ENCODE measurements at places on chromosomes 4 and X. TPM values are rescaled to one million over a fixed set of nuclear protein-coding genes. Genes with fewer than 3 reads are reported as not detected.

The GPC4 gene
- total RNA-seq = not detected

The SSX1 gene
- total RNA-seq = not detected

The ALAS2 gene
- not detected for total RNA-seq

The MAGEA2B gene
- total RNA-seq = not detected

The NCAPG gene
- total RNA-seq = 34.9 TPM

The SPATA18 gene
- total RNA-seq = 11.9 TPM

The EMCN gene
- 0.46 TPM for total RNA-seq

The MAOA gene
- not detected for total RNA-seq

The PDHA1 gene
- 161 TPM for total RNA-seq

The SLITRK4 gene
- total RNA-seq = not detected

- H3K36me3 ChIP-seq = no peaks in the 10 kb centered on the region
- H3K27ac ChIP-seq = no peak overlapping the region
- H3K27me3 ChIP-seq = peaks cover 5% of the 10 kb centered on the region
- H3K4me3 ChIP-seq = no peak overlapping the region
- peaks cover 11% of the 10 kb centered on the region for H3K4me1 ChIP-seq
- no peak for DNase-seq
These were observed 30.3 kb downstream of the TMPRSS11A start for GRCh38 chr4:67933038-67933437.

- H3K27ac ChIP-seq = no peak overlapping the region
- no peaks in the 10 kb centered on the region for H3K36me3 ChIP-seq
- DNase-seq = no peak
- H3K27me3 ChIP-seq = no peaks in the 10 kb centered on the region
- H3K4me3 ChIP-seq = no peak overlapping the region
These were observed 120.3 kb upstream of the CTSO start for GRCh38 chr4:156073976-156074375.

GRCh38 chrX:94515009-94515408 lies 841.0 kb downstream of the FAM133A start:
- H3K27me3 ChIP-seq = no peaks in the 10 kb centered on the region
- no peak overlapping the region for H3K27ac ChIP-seq
- H3K4me1 ChIP-seq = no peaks in the 10 kb centered on the region
- no peak overlapping the region for H3K4me3 ChIP-seq
- no peak for DNase-seq
- no peaks in the 10 kb centered on the region for H3K36me3 ChIP-seq

DNA sequence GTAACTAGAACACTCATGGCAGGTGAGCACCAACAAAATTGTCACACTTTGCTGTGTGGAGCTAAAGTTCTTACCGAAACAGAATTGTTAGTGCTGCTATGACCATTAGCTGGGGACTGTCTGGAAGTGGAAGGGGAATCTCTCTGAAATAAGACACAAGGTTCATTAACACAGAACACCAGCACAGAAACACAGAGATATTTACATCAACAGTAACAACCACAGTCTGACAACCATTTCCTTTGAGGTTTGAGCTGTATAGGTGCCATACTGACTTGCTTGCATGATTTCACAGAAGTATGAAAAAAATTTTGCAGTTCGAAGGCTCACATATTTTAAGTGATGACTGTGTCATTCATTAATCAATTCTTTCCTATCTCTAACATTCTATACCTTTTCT lies 109.8 kb downstream of the NYX start:
- H3K4me3 ChIP-seq = no peak overlapping the region
- DNase-seq = no peak
- H3K36me3 ChIP-seq = no peaks in the 10 kb centered on the region
- H3K27me3 ChIP-seq = no peaks in the 10 kb centered on the region
- peak overlapping the region; percentile 5 for H3K27ac ChIP-seq

DNA sequence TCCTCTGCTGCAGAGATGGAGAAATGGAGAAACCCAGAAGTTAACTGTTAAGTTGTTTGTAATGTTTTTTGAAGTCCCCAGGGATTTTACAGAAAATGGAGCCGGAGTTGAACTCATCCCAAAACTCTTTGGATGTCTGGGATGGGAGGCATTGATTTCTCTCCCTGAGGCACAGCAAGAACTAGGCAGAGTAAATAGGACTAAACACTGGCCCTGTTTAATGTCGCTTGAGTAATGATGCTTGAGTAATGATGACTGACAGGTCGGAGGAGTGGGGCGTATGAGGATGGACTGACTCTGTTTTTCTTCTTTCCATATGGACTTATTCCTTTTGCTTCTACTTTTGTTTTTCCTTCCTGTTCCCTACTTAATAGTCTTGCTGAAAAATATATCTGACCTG lies 69.9 kb downstream of the ARHGAP10 start:
- H3K27me3 ChIP-seq = peaks cover 2% of the 10 kb centered on the region
- H3K27ac ChIP-seq = no peak overlapping the region
- no peak for DNase-seq
- H3K4me1 ChIP-seq = peaks cover 46% of the 10 kb centered on the region
- H3K4me3 ChIP-seq = no peak overlapping the region

DNA sequence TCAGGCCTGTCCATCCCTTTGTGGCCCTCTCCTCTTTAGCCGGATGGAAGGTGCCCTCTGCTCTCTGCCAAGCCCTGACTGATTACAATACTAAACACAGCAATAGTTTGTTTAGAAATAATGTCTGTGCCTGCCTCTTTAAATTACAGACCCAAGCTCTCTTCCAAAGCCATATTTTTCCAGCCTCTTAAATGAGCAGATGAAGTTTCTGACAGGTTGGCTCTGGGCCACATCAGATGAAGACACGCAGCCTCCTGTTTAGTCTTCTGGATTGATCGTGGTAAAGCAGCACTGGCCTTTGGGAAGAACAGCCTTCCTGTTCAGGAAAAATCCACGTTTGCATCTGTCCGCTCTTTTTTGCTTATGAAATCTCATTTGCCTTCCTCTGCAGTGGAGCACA lies 133.6 kb downstream of the CPE start:
- no peak for DNase-seq
- no peaks in the 10 kb centered on the region for H3K4me1 ChIP-seq
- H3K27me3 ChIP-seq = peaks cover 1% of the 10 kb centered on the region
- H3K27ac ChIP-seq = no peak overlapping the region
- H3K36me3 ChIP-seq = no peaks in the 10 kb centered on the region

- H3K36me3 ChIP-seq = no peaks in the 10 kb centered on the region
- peaks cover 8% of the 10 kb centered on the region for H3K4me1 ChIP-seq
- H3K27ac ChIP-seq = no peak overlapping the region
These were observed 39.9 kb upstream of the HMX1 start for GRCh38 chr4:8911316-8912088.

DNA sequence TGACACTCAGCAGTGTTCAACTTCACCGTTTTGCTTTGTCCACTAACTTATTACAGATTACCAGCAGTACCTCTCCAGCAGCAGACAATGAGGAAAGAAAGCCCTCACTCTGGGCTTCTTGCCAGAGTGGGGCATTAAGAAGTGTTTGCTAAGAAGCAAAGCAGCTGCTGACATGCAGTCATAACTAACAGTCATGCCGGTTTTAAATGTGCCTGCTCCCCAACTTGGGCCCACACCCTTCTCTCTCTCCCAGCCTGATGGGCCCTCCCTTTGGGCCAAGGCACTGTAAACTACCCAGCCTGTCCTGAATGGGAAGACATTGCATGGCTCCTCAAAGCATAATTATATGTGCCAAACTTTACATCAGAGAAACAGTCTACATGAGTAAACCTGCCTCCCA lies 54.6 kb upstream of the HHIP start:
- peak overlapping the region; percentile 4 for H3K27ac ChIP-seq
- peaks cover 33% of the 10 kb centered on the region for H3K4me1 ChIP-seq
- H3K27me3 ChIP-seq = no peaks in the 10 kb centered on the region
- peak; percentile 62 for DNase-seq
- no peak overlapping the region for H3K4me3 ChIP-seq
- H3K36me3 ChIP-seq = peaks cover 18% of the 10 kb centered on the region

GRCh38 chr4:55866973-55867574 lies 13.6 kb downstream of the EXOC1 start:
- peak overlapping the region; percentile 76 for H3K4me3 ChIP-seq
- H3K36me3 ChIP-seq = peaks cover 17% of the 10 kb centered on the region
- peak overlapping the region; percentile 86 for H3K27ac ChIP-seq

DNA sequence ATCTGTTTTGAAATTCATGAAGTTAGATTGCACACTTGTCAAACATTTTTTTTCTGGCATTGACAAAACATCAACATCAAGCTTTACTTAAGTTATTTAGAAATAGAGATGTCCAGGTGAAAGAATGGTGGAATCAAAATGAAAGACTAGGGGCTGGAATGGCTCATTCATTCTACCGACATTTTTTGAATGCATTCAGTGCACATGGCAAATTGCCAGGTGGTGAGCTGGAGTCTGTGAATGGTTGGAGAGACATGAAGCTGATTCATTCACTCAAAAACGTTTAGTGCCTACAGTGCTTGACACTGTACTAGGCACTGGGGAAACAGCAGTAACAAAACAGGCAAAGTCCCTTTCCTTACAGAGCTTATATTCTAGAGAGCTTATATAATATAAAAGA lies 292.4 kb downstream of the PPP1R2C start:
- DNase-seq = no peak
- no peaks in the 10 kb centered on the region for H3K36me3 ChIP-seq
- H3K4me3 ChIP-seq = no peak overlapping the region
- H3K27ac ChIP-seq = no peak overlapping the region
- H3K27me3 ChIP-seq = no peaks in the 10 kb centered on the region

DNA sequence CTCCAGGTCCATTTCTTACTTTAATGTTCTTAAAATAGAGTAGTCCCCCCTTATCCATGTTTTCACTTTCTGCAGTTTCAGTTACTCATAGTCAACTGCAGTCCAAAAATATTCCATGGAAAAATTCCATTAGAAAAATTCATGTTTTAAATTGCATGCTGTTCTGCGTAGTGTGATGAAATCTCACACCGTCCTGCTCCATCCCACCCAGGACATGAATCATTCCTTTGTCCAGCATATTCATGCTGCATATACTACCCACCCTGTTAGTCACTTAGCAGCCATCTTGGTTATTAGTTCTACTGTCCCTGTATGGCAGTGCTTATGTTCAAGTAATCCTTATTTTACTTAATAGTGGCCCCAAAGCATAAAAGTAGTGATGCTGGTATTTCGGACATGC lies 5.4 kb upstream of the PDLIM5 start:
- H3K27ac ChIP-seq = peak overlapping the region; percentile 71
- peak; percentile 90 for DNase-seq
- peaks cover 56% of the 10 kb centered on the region for H3K4me1 ChIP-seq
- no peaks in the 10 kb centered on the region for H3K27me3 ChIP-seq
- peak overlapping the region; percentile 37 for H3K4me3 ChIP-seq

GRCh38 chrX:11564546-11564945 lies 101.2 kb downstream of the ARHGAP6 start:
- H3K27ac ChIP-seq = no peak overlapping the region
- no peak for DNase-seq
- H3K4me3 ChIP-seq = no peak overlapping the region
- no peaks in the 10 kb centered on the region for H3K4me1 ChIP-seq
- no peaks in the 10 kb centered on the region for H3K36me3 ChIP-seq
- H3K27me3 ChIP-seq = no peaks in the 10 kb centered on the region

GRCh38 chr4:158667651-158668198 lies 4.0 kb downstream of the C4orf46 start:
- no peak for DNase-seq
- peaks cover 19% of the 10 kb centered on the region for H3K4me1 ChIP-seq
- peaks cover 8% of the 10 kb centered on the region for H3K27me3 ChIP-seq
- peaks cover 17% of the 10 kb centered on the region for H3K36me3 ChIP-seq

DNA sequence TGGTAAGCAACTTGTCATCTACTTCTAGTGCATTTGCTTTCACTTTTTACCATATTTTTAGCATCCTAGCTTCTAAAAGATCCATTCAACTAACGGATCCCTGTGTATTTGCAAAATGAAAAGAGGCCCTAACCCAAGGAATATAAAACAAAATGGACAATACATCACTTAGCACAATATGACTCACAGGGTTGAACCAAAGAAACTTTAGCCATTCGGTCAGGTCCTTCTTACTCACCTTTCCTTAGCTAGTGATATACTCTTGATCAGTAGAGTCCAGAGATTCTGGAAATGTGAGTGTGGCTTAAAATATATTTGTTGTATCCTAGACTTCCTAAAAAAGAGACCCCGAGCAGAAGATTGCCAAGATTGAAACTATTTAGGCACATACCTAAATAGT lies 19.5 kb downstream of the TMPRSS11E start:
- no peak for DNase-seq
- no peaks in the 10 kb centered on the region for H3K36me3 ChIP-seq
- H3K27ac ChIP-seq = peak overlapping the region; percentile 66
- H3K27me3 ChIP-seq = peaks cover 3% of the 10 kb centered on the region
- peaks cover 36% of the 10 kb centered on the region for H3K4me1 ChIP-seq

GRCh38 chr4:167469436-167469835 lies 235.1 kb upstream of the SPOCK3 start:
- H3K4me3 ChIP-seq = no peak overlapping the region
- H3K36me3 ChIP-seq = no peaks in the 10 kb centered on the region

GRCh38 chr4:177964061-177964460 lies 521.8 kb upstream of the AGA start:
- peak; percentile 78 for DNase-seq
- peak overlapping the region; percentile 59 for H3K4me3 ChIP-seq
- no peaks in the 10 kb centered on the region for H3K27me3 ChIP-seq

- H3K36me3 ChIP-seq = no peaks in the 10 kb centered on the region
- peaks cover 81% of the 10 kb centered on the region for H3K4me1 ChIP-seq
- H3K4me3 ChIP-seq = no peak overlapping the region
- H3K27me3 ChIP-seq = peaks cover 2% of the 10 kb centered on the region
- H3K27ac ChIP-seq = no peak overlapping the region
These were observed 101.2 kb upstream of the PGRMC2 start for GRCh38 chr4:128388796-128389195.

DNA sequence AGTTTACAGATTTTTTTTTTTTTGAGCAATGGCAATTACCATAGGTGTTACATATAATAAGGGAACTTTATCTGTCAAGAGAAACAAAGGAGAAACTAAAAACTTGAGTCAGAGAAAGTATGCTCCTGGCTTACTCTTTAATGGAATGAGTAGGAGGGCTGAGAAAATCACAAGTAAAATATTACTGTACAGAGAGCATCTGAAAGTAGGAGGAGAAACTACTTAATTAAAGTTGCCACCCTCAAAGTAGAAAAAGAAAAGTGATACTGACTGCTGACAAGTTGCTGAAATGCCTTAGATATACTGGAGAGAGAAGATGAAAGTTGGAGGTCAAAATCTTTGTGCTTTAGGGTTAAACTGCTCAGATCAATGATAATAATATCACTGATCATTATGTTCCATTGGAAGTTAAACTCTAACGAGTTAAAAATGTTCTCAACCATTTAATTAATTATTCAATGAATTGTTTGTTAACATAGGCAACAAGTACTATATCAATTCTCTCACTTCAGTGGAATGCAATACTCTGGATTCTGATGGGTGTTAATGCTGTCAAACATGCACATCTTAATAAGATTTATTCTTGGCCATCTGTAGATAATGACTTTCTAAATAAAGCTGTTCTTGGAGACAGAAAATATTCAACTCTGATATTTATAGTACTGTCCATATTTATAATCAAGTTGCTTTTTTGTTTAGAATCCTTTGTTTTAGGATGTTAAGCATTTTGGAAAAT lies 61.2 kb upstream of the CAMK2D start:
- DNase-seq = no peak
- H3K27me3 ChIP-seq = no peaks in the 10 kb centered on the region
- H3K36me3 ChIP-seq = peaks cover 4% of the 10 kb centered on the region
- H3K4me1 ChIP-seq = peaks cover 62% of the 10 kb centered on the region

DNA sequence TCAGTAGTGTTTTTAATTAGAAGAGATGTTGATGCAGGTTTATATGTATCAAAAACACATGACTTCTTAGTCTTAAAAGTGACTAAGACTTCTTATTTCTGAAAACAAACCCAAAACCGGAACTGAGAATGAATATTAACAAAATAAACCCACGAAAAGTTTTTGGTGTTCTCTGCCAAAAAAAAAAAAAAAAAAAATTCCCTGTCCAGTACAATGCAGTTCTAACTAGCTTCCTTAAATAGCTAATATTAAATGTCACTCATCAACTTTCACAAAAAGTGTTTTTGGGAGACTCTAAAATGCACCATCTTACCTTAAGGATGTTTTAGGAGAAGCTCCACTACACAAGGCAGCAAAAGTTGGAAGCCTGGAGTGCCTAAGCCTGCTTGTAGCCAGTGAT lies 2.0 kb downstream of the ANKRD37 start:
- H3K27me3 ChIP-seq = peaks cover 2% of the 10 kb centered on the region
- DNase-seq = no peak
- H3K36me3 ChIP-seq = peaks cover 5% of the 10 kb centered on the region

Measured in HFFc6 (cell line).